ENCODE measurements at places on chromosomes 2 and 18.

DNA sequence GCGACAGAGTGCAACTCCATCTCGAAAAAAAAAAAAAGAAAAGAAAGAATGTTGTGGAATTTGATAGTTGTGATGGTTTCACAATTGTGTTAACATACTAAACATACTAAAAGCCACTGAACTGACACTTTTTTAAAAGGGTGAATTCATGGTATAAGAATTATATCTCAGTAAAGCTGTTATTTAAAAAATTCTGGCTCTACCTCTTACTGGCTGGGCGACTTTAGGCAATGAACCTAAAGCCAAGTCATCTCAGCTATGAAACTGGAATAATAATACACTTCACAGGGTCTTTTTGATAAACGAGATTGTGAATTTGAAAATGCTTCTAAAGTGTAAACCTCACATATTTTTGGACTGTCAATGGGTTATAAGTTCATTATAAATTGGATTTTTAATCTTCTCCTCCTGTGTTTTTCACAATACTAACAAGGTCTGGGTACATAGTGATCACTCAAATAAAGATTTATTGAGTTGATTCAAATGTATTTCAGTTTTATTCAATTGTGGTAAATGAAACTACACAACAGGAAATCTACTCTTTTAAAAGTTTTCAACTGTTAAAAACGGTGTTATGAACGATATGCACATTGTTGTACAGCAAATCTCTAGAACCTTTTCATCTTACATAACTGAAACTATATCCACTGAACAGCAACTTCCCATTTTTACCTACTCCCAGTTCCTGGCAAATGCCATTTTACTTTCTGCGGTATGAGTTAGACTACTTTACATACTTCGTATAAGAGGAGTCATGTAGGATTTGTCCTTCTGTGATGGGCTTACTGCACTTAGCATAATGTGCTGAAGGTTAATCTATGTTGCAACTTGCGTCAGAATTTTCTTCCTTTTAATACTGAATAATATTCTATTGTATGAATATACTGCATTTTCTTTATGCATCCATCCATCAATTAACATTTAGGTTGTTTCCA, 43.0 kb upstream of the GTF2A1L start:
- DNase-seq: no peak

DNA sequence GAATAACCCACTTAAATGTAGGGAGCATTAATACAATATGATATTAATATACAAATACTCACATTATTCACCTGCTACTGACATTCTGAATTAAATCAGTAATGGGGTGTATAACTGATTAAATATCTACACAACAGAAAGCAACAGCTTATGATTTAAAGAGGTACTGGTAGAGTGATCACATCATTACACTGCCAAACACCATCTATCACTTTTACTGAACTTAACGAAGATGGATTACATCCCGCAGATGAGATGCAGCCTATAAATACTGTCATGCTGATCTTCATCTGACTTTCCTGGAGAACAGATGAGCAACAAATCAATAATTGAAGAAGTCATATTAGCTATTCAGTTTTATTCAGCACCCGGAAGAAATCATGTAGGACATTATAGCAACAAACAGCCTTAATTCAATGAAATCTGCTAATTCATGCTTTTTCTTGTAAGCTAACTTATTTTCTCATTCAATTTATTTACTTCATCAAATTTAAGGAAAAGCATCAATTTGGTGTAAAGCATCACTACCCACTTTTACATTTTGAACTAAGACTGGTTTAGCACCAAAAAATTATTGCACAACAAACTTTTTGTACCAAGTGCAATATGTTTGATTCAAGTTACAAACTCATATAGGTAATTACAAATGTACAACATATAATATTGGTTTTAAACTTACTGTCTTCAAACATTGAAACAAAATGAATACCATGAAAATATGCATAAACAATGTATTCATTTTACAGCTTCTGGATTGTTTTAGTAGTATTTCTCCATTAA, 1509.0 kb downstream of the LRP1B start:
- no peak for DNase-seq

- no peak for DNase-seq
Observed at GRCh38 chr2:117485588-117485987, 328.9 kb upstream of the DDX18 start.

GRCh38 chr18:63679820-63680606, 18.3 kb upstream of the SERPINB3 start:
- DNase-seq: no peak

DNA sequence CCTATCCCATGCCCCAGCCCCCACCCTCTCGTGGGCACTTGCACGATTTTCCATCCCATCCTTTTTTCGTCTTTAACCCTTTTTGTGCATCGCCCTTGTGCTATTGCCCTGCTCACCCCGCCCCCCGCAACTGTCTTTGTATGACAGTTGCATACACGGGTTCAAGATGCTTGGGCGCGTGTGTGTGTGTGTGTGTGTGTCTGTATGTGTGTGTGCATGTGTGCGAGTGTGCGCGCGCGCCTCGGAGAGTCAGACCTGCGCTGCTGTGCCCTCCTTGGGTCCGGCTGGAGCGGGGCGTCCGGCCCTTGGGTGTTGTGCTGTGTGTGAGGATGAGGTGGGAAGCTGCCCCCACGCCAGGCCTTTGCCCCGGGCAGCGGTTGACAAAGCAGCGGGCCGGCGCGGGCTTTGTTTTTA, 230.7 kb downstream of the HAUS1 start:
- no peak for DNase-seq

- DNase-seq: no peak
Observed at GRCh38 chr18:10194592-10194991, 259.8 kb upstream of the APCDD1 start.

DNA sequence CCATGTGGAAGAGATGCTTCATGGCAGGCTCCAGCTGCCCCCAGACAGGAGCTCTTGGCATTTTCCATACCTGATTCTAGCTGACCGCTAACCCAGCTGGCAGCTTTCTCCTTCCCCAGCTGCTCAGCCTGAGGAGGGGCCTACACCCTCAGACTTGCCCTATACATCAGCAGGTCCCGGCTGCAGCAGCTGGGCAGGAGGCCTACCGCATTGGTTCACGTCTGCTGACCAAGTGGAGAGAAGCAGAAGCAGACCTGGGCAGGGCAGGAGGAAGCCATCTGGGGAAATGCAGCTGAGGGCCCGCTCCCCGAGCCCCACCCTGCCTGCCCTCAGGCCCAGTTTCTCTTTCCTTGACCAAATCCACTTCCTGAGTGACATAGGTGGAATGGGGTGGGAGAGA, 50.7 kb downstream of the LBH start:
- DNase-seq: peak; percentile 54

GRCh38 chr2:132009874-132010521, 151.8 kb downstream of the ANKRD30BL start:
- no peak for DNase-seq

DNA sequence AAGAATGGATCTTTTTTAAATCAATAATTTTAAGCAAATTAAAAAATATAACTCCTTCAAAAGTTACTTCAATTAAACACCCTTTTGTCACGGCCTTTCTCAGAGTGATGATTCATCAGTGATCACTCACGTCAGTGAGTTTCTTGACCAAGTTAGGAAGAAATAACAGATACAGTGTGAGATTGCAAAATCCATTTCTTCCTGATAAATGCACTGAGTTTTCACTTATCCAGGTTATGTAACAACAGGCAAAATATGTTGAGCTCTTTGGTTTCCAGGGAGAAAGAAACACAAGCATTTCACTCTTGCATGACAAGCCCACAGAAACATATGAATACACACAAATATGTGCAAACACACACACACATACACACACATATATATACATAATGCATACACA, 195.9 kb upstream of the CYRIA start:
- DNase-seq: no peak

- DNase-seq: no peak
Observed at GRCh38 chr18:2471523-2471922, 99.8 kb downstream of the METTL4 start.

- DNase-seq: no peak
Observed at GRCh38 chr2:195486987-195487644, 169.9 kb upstream of the SLC39A10 start.

DNA sequence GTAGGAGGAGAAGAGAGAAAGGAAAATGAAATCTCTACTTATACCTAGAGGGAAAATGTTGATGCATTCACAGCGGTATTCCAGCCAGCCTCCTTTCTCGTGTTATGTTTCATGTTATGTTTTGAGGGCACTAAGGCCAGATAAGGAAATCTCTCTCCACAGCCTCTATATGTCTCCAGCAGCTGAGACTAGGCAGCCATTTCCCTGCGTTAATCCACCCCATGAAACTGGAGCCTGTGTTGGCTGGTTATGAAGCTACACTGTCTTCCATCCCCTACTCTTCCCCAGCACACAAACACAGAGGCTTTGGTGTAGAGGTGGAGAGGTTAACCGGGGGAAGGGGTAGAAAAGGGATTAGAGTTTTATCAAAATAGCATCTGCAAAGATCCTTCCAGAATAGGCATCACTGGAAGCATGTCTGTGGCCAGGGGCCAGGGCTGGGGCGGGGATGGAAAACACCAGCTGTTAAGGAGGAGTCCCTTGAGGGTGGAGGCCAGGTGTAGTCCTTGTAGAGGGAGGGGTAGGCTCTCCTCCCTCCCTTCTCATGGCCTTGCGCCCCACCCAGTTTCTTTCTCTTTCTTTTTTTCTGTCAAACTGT, 100.9 kb upstream of the TNP1 start:
- no peak for DNase-seq

DNA sequence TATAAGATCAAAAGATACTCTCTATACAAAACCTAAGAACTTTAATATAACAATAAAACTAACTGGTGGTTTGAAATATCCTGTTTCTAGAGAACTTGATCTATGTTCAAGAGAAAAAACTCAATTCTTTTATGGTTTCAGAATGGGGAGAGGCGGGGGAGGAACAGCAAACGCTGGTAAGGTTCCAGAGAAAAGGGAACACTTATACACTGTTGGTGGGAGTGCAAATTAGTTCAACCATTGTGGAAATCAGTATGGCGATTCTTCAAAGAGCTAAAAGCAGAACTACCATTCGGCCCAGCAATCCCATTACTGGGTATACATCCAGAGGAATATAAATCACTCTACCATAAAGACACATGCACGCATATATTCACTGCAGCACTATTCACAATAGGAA, 17.2 kb downstream of the FAM98A start:
- DNase-seq: no peak

DNA sequence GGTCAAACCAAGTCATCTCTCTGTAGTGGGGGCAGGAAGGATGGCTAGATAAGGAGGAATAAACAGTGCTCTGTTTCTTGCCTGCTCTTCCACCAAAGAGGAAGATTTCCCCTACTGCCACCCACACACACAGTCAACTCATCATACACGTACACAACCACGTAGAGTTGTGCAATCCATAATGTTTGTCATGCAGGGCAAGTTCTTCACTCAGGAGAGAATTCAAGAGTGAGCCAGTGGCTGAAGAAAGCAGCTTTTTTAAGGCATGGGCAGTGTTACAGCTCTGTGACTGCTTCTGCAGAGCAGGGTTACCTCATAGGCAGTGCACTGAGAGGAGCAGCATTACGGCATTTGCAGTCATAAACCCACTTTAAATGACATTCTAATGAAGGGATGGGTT, 283.0 kb downstream of the RND3 start:
- DNase-seq: no peak

DNA sequence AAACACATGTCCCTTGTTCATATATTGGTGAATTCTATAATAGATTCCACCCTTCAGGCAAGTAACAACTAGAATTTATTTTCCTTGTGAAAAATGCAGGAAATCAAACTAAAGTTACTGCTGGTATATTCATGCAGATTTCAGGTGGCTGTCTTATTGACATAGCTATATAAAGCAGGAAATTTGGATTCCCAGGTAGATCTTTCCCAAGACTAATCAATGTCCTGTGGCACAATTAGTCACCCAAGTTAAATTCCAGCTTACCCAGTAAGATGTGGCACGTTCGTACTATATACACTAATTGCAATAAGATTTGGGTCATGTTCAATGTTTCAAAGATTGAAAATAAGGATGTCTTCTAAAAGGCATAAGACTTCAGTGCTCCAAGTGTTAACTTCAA, 42.0 kb downstream of the MYO5B start:
- no peak for DNase-seq

- DNase-seq: no peak
Observed at GRCh38 chr2:8249769-8250168, 432.1 kb upstream of the ID2 start.

DNA sequence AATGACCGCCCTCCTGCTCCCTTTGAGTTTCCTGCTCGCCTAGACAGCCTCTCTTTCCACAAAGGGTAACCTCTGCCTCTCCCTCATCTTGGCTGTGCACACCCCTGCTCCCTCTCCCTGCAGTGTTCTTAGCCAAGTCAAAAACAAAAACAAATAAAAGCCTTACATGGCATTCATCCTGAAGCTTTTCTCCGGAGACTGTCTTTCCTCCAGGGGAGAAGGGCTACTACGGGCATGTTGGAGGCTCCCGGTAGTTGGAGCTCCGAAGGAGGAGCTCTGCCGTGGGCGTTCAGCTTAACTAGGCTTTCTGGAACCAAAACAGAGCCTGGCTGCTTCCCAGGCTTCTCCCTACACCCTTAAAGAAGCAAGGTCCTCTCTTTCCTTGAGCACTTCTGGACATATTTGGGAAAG, 104.2 kb downstream of the TPGS2 start:
- DNase-seq: no peak

- DNase-seq: no peak
Observed at GRCh38 chr18:77894060-77894459, 644.4 kb downstream of the GALR1 start.

- DNase-seq: no peak
Observed at GRCh38 chr18:64710105-64710861, 561.4 kb upstream of the LINC00305 start.

DNA sequence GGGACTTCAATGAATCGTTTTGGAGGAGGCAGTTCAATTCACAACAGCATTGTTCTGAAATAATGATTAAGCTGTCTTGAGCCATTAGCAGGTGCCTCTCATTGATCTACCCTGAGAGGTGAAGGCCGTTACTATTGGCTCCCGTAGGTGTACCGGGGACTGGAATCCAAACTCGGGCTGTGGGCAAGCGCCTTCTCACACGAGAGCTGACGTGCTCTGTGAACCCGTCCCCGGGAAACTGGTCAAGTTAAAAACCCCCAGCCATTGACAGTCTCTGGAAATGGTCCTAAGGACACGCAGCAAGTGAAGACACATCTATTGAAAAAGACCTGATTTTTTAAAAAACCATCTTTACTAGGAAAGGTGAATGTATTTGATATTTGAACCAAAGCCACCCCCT, 8.1 kb upstream of the NFATC1 start:
- DNase-seq: no peak

GRCh38 chr2:98455494-98455976, 10.9 kb downstream of the INPP4A start:
- no peak for DNase-seq

GRCh38 chr2:83851066-83851465, 608.0 kb downstream of the SUCLG1 start:
- no peak for DNase-seq

- DNase-seq: no peak
Observed at GRCh38 chr2:6525475-6525964, 340.2 kb downstream of the CMPK2 start.

- no peak for DNase-seq
Observed at GRCh38 chr2:215843579-215843978, 169.8 kb downstream of the MREG start.
